ENCODE measurements at places on chromosomes 4 and X.

GRCh38 chr4:85498068-85498733 lies 23.3 kb downstream of the ARHGAP24 start:
- no peak for DNase-seq

- no peak for DNase-seq
These were observed 122.2 kb downstream of the CAMK2D start for GRCh38 chr4:113639326-113639725.

DNA sequence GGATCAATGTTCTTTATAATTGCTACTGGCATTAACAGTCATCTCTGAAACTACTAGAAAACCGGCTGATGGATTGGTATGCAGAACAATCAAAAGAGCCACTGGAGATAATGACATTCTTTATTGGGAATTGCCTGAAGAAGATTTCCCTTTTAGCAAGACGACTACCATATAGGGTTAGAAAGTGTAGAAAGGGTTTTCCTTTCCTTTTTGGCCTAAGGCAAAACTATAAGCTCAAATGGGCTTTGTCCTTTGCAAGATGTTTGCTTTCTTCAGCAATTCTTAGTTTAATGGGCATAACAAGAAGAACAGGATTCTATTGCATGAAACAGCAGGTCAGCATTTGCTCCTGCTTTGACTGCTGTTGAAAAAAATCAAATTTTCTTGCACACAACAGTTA lies 214.2 kb upstream of the PCDH10 start:
- DNase-seq, result no peak

DNA sequence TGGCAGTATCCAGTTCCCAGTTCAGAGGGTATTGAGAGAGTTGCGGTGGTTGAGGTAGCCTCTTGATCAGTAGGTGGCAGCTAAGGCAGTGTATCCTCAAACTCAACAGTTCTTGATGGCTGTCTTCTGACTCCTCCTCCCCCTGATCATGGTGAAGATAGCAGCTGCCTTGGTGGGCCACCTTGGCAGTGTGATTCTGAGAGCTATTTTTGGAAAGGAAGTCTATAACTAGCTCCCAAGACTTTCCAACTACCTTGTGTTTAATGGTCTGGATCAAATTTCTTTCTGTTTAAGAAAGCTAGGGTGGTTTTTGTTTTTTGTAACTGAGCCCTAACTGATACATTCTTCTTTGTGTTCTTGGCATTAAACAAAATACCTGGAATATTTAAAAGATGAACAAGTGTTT lies 10.5 kb upstream of the TBC1D19 start:
- peak; percentile 25 for DNase-seq

- no peak for DNase-seq
These were observed 13.4 kb downstream of the SLC10A7 start for GRCh38 chr4:146508229-146508939.

All from DND-41 (cell line).